ENCODE measurements at places on chromosomes 12 and 14. TPM values are rescaled to one million over a fixed set of nuclear protein-coding genes. Genes with fewer than 3 reads are reported as not detected.

DNA sequence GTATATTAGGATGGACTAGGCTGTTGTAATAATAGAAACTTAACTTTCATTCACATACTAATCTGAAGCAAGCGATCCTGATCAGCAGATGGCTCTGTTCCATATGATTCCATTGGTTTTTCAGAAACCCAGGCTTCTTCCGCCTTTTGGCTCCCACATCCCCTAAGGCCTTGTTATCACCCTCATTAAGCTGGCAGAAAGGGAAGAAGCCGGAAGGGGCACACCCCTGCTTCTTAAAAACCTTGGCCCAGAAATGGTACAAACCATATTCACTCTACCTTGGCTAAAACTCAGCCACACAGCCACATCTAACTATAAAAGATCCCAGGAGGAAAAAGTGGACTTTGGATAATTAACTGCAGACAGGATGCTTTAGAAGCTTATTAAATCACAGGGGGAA, 329.2 kb downstream of the PCNX1 start:
- no peak for DNase-seq

GRCh38 chr14:76742966-76743365, 18.3 kb upstream of the VASH1 start:
- no peak for DNase-seq

DNA sequence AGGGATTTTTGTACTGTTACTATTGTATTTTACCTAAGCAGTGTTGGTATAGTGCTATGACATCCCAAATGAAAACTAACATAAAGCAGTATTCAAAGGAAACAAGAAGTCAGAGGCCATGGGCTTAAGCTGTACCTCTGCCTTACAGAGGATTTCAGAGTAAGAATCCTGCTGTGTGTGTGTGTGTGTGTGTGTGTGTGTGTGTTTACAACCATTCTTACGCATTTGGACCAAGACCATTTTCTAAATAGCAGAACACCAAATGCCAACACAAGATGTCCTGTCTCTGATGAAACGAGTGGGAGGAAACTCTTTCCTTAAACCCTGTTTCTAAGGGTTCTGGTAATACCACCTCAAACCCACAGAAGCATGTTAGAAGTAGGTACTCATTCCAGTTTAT, 64.4 kb downstream of the PPP1R36 start:
- DNase-seq, result no peak

DNA sequence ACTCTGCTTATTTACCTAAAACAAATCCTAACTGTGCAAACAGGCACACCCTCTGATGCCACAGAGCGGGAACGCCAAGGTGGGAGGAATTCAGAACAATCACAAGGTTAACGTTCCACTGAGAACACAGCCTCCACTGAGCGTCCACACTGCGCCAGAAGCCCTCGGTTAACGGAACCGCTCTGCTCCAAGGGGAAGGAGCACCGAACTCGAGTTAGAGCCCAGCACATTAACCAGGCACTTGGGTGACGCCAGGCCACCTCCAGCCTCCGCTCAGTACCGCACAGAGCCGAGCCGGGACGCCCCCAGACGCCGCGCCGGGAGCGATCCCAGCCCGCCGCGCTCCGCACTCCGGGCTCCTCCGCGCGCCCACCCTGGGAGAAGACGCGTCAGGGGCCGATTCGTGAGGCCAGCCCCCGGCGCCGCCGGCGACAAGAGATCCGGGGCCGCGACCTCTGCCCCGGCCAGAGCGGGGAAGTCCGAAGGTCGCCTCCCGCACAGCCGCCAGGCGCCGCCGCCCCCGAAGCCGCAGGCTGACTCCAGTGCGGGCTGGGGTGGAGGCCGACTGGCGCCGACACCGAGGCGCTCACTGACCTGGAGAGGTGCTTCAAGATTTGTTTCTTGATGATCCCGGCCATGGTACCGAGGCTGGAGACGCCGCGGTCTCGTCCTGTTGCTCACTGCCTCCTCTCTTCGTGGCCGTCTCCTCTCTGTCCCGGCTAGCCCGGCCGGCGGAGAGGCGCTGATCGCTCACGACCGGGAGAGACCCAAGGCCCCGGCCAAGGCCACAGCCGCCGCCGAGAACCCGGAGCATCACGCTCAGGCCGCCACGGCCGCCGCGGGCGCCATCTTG, 450 bp downstream of the BLTP3B start:
- DNase-seq, result peak; percentile 52

DNA sequence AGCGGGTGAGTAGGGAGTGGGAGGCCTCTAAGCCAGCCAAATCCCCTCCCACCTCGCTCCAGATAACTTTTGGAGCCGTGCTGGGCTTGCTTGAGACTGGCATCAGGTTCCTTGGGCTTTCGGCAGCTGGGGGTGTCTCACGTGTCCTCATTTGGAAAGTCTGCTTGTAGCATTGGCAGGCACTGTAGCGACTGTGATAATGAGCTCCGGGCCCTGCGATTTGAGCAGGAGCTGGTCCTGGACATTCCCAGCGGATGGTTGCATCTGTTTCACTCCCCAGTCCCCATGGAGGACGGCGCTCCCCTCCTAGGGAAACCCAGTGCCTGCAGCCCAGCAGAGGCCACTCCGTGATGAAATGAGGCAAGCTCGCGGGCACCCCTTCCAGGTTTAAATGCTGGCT, 49.4 kb downstream of the DGLUCY start:
- DNase-seq, result no peak

- no peak for DNase-seq
These were observed 7.1 kb upstream of the ARL1 start for GRCh38 chr12:101414533-101415119.

DNA sequence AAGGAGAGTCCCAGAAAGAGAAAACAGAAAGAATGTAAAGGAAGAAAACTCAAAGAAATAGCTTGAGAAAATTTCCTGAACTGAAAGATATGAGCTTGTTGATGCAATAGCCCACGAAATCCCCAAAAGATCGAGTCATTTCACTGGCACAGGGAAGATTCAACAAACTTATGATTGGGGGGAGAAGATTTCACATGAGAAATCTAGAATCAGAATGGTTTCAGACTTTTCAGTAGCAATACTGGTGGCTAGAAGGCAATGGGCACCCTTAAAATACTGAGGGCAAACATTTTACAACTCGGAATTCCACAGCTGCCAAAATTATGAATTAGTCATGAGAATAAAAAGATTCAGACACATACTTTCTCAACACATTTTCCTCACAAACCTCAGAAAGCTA, 8.9 kb upstream of the KRT7 start:
- DNase-seq, result no peak

The LTBP2 gene
- total RNA-seq, result 34.7 TPM

The CLEC4D gene
- total RNA-seq, result 0.48 TPM

The KRT6C gene
- not detected for total RNA-seq
